Activated CD4-positive, alpha-beta T cell treated with anti-CD3 and anti-CD28 coated beads for 24 hours (primary cell): ENCODE measurements at places on chromosomes 12 and 14.

GRCh38 chr12:93272997-93273396 lies 104.7 kb upstream of the NUDT4 start:
- DNase-seq = no peak

DNA sequence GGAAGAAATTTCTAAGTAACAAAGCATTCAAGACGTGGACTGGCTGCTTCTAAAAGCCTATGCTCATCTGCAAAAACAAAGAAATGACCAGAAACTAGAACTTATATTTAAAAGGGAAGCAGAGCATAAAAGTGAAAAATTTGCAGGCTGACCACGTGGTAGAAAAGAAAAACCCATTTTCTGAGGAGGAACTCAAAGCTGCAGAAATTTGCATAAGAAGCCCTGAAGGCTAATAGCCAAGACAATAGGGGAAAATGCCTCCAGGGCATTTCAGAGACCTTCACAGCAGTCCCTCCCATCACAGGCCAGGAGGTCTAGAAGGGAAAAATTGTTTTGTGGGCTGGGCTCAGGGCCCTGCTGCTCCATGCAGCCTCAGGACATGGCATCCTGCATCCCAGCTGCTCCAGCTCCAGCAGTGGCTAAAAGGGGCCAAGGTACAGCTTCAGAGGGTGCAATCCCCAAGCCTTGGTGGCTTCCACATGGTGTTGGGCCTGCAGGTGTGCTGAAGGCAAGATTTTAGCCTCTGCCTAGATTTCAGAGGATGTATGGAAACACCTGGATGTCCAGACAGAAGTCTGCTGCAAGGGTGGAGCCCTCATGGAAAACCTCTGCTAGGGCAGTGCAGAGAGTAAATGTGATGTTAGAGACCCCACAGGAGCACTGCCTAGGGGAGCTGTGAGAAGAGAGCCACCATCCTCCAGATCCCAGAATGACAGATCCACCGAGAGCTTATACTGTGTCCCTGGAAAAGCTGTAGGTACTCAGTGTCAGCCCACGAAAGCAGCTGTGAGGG lies 55.5 kb downstream of the CHGA start:
- no peak for DNase-seq

GRCh38 chr14:95026851-95027463 lies 130.4 kb downstream of the DICER1 start:
- DNase-seq = no peak

DNA sequence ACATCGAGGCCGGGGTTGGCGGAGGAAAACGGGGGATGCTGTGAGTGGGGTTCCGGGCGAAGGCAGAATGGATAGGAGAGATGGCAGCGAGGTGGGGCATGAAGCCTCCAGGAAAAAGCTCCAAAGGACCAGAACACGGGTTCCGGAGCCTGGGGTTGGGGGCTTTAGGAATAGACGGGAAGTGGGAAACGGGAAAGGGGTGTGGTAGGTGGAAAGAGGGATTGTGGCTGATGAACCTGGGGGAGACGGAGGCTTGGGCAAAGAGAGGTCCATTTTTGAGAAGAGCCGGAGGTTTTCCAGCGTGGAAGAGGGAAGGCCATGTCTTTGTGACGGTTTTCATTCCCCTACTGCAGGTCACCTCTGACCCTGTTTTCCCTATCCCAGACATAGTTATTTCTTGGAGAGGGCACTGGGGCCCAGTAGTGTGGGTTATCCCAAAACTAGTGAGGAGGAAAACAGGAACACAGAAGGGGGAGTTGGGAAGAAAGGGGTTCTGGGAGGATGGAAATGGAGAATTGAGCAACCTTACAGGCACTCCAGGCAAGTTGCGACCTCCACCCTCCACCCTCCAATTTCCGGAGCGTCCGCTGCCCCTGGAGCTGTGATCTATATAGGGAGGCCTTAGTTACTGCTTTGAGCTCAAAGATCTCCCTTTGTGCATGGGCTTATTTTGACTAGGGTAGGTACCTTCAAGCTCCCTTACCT lies 1.1 kb downstream of the ATN1 start:
- no peak for DNase-seq
